ENCODE measurements at places on chromosomes 3 and 15. TPM values are rescaled to one million over a fixed set of nuclear protein-coding genes. Genes with fewer than 3 reads are reported as not detected.
A peak's percentile ranks its signal among the peaks of the same experiment; 100 is the strongest.

DNA sequence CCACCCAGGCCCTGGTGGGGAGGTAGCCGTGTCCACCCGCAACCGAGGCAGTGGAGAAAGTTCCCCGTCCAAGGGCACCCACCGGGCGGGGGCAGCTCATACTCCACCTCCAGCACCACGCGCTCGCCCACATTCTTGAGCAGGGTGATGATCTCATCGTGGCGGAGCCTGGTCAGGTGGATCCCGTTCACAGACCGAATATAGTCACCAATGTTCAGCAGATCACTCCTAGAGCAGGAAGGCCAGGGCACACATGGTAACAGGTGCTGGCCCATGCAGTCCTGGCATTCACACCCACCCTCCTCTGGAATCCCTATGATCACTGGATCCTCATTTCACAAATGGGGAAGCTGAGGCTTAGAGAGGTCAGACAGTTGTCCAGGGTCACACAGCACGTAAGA, 15.8 kb downstream of the GRIP2 start:
- no peak for DNase-seq

- DNase-seq, result no peak
These were observed 33.4 kb downstream of the MYO1E start for GRCh38 chr15:59339252-59339672.

The SLC22A14 gene
- not detected for total RNA-seq

The TMEM158 gene
- total RNA-seq, result not detected

The GTF2E1 gene
- 23.0 TPM for total RNA-seq

GRCh38 chr3:72973031-72973723, 23.4 kb upstream of the PPP4R2 start:
- no peak for DNase-seq

The CAPN3 gene
- total RNA-seq, result 44.2 TPM

GRCh38 chr15:96593735-96594134, 263.2 kb downstream of the NR2F2 start:
- DNase-seq, result no peak

GRCh38 chr15:63994073-63994600, 52.1 kb downstream of the DAPK2 start:
- DNase-seq, result no peak

DNA sequence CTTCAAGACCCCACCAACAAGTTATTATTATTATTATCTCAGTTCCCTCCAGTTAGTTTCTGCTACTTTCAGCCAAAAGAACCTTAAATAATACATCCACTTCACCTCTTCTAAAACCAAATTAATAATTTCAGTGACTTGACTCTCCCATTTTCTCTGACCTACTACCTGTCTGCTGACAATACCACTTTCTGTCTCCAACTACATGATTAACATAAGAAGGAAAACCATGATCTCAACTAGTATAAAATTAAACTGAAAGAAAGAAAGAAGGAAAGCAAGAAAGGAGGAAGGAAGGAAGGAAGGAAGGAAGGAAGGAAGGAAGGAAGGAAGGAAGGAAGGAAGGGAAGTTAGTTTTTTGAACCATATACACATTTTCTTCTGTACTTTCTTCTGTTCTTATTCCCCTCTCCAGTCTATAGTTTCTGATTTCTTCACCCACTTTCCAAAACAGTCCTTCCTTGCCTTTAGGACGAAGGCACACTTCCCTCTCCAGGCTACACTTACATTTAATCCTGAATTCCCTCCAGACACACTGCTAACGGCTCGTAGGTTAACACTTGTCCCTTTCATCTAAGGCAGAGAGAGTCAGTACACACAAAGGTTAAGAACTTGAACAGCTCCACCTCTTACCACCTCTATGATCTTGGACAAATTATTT, 79.5 kb upstream of the GUCA1C start:
- no peak for DNase-seq

The ECE2 gene
- total RNA-seq, result not detected

- no peak for DNase-seq
These were observed 43.8 kb downstream of the PLCL2 start for GRCh38 chr3:16928386-16929132.

DNA sequence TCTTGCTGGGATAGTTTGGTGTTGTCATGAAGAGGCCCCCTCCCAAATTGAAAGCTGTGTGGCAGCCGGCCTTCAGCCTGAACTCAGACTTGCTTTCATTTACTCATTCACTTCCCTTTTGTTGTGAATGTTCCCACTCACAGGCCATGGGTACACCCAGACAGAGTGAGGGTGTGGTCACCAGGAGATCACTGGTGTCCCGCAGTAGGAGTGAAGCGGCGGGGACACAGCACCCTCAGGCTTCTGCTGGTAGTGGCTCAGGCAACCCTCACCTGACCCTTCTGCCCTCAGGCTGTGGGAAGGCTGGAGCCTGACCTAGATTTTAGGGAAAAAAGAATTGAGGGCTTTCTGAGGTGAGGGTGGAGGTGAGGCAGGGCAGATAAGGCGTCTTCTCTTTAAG, 244.4 kb downstream of the SOX2 start:
- no peak for DNase-seq

- DNase-seq, result no peak
These were observed 279.2 kb downstream of the GABRG3 start for GRCh38 chr15:27250223-27250622.

The MCTP2 gene
- 64.8 TPM for total RNA-seq

DNA sequence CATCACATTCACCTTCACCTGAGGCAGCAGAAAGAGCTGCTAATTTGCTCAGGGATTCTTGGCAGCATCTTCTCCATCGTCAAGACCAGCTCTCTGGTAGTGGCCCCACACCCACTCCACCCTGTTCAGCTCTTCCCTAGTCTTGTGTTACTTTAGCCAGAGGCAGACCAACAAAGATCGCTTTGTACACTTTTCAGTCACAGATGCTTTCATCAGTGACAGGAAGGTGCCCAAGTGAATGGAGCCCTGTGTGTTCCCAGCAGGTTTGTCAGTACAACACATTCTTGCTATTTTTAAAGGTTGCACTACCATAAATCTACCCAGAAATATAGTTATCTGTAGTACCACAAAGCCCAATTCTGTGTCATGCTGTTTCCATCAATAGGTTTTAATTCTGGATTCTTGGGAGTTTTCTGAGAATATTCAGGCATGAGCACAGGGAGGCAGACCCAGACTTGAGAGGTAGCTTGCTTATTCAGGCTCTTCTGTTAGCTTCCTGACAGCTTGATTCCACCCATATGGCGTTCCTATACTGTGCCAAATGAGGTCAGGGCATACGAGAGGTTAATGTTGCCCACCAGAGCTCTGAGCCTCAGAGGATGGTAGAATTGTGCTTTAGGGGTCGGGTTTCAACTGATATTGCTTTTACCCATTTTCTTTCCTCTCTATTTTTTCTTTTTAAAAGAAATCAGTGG, 109.8 kb upstream of the MANF start:
- DNase-seq, result no peak

DNA sequence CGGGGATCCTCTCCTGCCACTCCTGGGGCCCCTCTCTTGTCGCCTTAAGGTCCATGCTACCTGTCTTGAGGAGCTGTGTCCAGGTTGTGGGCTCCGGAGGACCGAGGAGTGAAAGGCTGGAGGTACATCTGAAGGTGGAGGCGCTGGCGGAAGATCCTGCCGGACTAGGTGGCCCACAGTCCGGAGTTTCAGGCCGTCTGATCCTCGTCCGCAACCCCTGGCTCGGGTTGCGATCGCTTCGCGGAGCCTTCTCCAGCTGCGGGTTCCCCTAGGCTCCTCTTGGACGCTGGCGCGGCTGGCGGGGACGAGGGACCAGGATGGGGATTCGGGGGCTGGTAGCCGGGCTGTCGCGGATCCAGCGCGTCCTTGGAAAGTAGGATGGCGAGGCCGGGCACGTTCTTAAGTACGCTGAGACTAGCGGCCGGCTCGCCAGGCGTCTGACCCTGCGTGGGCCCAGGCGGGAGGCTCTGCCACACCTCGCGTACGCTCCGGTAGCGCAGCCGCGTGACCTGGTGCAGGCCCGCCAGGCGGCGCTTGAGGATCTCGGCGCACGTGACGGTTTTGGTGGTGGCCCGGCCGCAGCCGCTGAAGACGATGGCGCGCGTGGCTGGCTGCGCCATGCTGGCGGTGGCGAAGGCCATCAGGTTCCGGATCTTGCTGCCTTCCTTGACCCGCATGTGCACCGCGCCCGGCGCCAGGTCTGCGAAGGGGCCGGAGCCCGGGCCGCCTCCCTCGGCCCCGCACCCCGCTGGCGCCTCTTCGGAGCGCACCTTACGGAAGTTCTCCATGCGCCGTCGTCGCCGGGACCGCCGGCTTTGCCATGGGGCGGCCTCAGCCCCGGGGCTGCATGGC, 550 bp downstream of the RPP25 start:
- DNase-seq, result peak; percentile 85

The PLA1A gene
- total RNA-seq, result 0.58 TPM

GRCh38 chr15:66497502-66498455, at the start of gene SNAPC5:
Gene SNAPC5, minus strand, starts transcription at chr15:66497762. Its CDS starts 31 bp downstream, at chr15:66497731.
- DNase-seq, result peak; percentile 97

The AP3B2 gene
- 0.61 TPM for total RNA-seq

- DNase-seq, result no peak
These were observed 509.3 kb downstream of the ROBO1 start for GRCh38 chr3:79258479-79258878.

GRCh38 chr3:100047455-100048141, 66.7 kb downstream of the FILIP1L start:
- DNase-seq, result peak; percentile 82

DNA sequence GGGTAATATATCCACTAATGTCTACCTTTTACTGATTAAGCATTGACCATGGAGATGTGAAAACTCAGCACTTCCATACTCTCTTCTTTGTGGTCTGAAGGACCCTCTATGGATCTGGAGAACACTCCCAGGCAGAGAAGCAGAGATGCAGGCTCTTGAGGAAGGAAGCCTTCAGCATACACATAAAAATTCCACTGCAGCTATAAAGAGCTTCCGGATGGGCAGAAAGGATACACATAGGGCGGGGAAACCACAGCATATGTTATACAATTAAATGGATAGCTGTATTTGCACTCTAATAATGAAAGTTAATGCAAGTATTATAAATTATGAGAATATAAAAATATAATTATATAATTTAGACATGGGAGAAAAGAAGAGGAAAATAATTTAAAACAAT, 1258.2 kb upstream of the ALCAM start:
- no peak for DNase-seq

- DNase-seq, result no peak
These were observed 630.8 kb upstream of the KCNMB2 start for GRCh38 chr3:177905173-177906125.

The ARHGAP11A gene
- 6.0 TPM for total RNA-seq

GRCh38 chr3:179811321-179812095, 158.7 kb downstream of the USP13 start:
- DNase-seq, result peak; percentile 20

DNA sequence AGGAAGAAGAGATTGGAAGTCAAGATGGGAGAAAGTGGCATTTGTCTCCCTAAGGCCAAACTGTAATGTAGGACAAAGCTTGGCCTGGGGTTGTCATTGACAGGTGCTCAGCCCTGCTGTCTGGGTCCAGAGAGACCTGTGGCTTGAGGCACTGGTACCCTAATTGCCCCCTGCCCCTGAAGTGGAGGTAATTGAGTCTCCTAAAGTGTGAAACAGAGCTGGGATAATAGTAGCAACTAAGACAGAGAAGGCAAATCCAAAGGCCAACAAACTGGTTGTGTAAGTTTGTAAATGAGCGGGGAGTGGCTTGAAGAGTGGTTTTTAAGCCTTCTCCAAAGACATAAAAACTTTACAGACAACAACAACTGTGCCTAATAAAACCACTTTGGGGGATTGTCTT, 264.2 kb upstream of the ROPN1 start:
- DNase-seq, result no peak

DNA sequence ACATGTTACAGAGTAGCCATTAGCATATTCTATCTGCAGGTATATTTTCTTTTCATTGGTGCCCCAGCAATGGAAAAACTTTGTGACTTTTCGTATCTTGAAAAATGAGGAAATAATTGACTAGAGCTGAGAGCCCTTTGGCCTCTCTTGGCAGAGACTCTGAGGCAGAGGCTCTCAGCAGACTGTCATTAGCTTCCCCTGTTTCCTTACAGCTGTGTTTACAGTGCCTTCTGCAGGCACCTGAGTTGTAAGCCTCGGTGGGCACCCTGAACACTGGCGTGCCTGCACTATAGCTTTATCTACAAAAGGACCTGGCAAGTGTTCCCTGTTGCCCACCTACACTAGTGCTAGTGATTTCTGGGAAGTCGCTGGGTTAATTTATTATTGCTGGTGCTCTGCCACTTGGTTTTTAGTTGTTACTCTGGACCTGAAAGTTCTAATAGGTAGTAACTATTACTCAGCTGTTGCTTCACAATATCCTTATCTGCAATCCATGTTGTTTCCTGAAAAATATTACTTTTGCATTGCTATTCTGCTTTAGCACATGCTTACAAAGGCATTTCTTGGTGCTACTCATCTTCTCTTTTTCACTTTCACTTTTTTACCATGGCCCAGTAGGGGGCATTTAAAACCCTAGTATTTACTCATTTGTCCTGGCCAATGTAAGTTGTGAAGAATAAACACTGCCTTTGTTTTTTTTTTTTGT, 7.8 kb upstream of the GPR171 start:
- peak; percentile 28 for DNase-seq

The DCBLD2 gene
- 3.5 TPM for total RNA-seq

GRCh38 chr15:40495516-40495915, 24.7 kb downstream of the CHST14 start:
- DNase-seq, result no peak

- no peak for DNase-seq
These were observed 3.7 kb downstream of the EOGT start for GRCh38 chr3:69009559-69010410.

DNA sequence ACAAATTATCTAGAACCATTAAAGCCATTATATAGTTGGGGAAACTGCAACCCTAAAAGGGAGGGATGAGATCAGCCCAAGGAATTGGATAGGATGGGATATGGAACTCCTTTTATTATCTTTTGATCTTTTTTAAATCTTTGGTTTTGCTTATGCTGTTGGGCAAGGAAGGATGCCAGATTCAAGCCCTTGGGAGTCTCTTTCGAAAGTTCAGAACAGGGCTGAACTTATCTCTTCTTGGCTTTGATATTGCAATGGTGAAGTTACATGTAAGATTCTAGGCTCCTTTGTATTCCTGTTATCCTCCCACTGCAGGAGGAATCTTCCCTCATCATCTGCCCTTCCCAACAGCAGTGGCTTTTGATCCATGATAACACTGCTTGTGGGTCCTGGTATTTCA, 10.0 kb upstream of the SLC22A13 start:
- no peak for DNase-seq

GRCh38 chr3:41932464-41932863, 29.4 kb downstream of the ULK4 start:
- DNase-seq, result no peak

Data from B cell (primary cell).